ENCODE measurements at places on chromosomes 3 and 15. TPM values are rescaled to one million over a fixed set of nuclear protein-coding genes. Genes with fewer than 3 reads are reported as not detected.
A peak's percentile ranks its signal among the peaks of the same experiment; 100 is the strongest.

Gene BNC1
- not detected for polyA plus RNA-seq

- no peak for DNase-seq
Observed at GRCh38 chr3:125077864-125078263, 22.1 kb upstream of the HEG1 start.

- peak; percentile 0 for DNase-seq
Observed at GRCh38 chr3:175777495-175777894, 918.4 kb downstream of the NAALADL2 start.

DNA sequence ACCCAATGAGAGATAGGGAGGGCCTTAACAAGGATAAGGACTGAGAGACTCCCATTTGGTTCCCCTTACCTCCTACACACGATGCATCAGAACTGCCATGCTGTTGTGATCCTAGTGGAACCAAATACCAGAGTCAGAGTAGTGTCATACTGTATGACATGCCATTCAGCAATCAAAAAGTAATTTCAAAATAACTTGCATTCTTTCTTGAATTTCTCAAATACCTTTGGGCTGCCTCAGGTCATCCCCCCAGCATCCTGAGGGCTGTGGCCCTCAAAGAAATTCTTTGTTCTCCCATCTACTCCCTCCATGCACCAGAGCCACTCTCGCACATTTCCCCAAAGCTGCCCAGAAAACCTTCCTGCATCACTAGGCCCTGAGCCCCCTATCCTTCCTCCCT lies 68.9 kb upstream of the PPP2R3A start:
- no peak for DNase-seq

GRCh38 chr3:136957751-136958288 lies at the start of gene IL20RB:
Gene IL20RB, plus strand, starts transcription at chr3:136957983. Its CDS starts 131 bp downstream, at chr3:136958114.
- no peak for DNase-seq

- DNase-seq = no peak
Observed at GRCh38 chr3:106208251-106208650, 339.4 kb upstream of the CBLB start.

DNA sequence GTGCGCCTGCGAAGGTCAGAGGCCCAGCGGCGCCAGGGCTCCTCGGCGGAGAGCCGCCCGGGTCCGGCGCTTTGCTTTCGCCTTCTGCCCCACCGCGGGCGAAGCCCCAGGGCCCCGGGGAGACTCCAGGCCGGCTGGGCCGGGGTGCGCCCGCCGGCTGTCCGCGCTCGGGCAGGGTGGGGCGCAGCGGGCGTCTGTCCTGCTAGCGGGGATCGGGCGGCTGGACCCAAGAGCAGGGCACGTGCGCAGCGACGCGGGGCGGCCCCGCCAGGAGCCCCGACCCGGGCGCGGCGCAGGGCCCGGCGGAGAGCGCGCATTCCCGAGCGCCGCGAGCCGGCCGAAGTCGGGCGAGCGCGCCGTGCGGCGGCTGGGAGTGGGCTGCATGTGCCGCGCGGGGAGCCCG lies 569 bp upstream of the ALDH1A3 start:
- DNase-seq = no peak

- no peak for DNase-seq
Observed at GRCh38 chr15:99671926-99672635, 61.2 kb downstream of the LYSMD4 start.
